ENCODE measurements at places on chromosomes 13 and 19.

DNA sequence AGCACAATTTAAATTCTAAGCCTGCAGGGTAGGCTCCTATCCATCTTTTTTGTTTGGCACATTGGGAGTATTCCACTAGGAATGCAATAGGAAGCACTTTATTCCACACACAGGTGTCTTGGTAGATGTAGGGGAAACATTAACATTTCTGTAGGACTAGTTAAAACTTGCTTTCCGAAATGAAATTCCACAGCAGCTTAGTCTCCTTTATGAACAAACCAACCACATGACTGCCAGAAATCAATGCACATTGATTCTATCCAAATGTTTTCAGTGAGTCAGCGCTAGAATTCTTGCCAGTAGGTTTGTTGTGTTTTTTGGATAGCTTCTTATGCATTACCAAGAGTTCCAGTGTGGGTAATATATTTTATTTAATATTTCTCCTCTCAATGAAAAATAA is 207.9 kb upstream of the CSNK1A1L start:
- DNase-seq = no peak

DNA sequence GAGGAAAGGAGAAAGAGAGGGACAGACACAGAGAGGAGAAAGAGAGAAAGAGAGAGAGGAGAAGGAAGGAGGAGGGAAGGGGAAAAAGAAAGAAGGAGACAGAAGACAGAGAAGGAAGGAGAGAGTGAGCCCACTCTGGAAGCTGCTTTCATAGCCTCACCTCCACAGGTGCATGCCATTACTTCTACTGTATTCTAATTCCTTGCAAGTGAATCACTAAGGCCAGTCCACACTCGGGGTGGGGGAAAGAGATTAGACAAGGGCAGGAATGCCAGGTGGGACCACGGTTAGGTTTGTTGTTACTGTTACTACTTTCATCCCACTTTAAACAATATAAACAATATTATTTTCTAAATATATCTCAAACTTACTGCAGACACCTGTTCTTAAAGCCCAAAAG is 684.5 kb upstream of the ARGLU1 start:
- no peak for DNase-seq

DNA sequence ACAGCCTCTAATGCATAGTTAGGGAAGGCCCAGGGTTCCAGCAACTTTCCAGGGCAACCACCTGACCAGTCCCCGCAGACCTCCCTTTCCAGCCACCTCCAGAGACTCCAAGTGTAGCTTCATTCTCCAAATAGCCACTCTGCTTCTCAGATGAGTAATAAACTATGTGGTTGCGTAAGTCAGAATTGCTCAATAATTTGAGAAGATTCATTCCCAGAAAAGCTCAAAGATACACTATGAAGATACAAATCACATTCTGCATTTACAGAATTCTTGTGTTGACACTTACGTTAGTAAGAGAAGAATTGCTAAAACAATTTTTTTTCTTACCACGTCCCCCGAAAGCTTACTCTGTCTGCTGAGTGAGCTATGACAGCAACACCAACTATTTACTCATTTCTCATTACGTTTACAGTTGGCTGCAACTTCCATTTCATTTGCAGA is 8.2 kb upstream of the LATS2 start:
- DNase-seq = no peak

GRCh38 chr19:46639358-46640182 is 3.6 kb upstream of the GNG8 start:
- DNase-seq = no peak

- DNase-seq = peak; percentile 52
Measured at GRCh38 chr13:97434397-97435201, 630 bp downstream of the RAP2A start.

GRCh38 chr13:90846936-90847335 is 500.6 kb upstream of the MIR17HG start:
- DNase-seq = no peak

- DNase-seq = no peak
Measured at GRCh38 chr13:109761695-109762094, 24.7 kb downstream of the IRS2 start.

GRCh38 chr13:41282129-41282571 is 18.8 kb upstream of the MTRF1 start:
- no peak for DNase-seq

GRCh38 chr13:44365899-44366298 is 7.7 kb upstream of the SERP2 start:
- no peak for DNase-seq

GRCh38 chr19:4301590-4302242 is 473 bp downstream of the TMIGD2 start:
- no peak for DNase-seq

DNA sequence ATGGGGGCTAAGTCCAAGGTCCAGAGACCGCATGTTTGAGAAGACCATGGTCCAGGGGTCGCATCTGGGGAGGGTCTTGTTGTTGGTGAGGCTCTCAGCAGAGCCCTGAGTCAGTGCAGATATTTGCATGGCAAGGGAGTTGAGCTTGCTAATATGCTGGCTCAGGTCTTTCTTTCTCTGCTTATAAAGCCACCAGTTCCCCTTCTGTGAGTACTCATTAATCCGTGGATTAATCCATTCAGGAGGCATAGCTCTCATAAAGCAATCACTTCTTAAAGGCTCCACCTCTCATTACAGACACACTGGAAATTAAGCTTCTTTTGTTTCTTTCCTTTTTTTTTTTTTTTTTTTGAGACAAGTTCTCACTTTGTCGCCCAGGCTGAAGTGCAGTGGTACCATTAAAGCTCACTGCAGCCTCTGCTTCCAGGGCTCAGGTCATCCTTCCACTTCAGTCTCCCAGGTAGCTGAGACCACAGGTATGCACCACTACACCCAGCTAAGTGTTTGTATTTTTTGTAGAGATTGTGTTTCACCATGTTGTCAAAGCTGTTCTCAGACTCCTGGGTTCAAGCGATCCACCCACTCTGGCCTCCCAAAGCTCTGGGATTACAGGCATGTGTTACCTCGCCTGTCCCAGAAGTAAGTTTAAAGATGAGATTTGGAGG is 216.4 kb downstream of the SLITRK5 start:
- no peak for DNase-seq

- DNase-seq = no peak
Measured at GRCh38 chr19:51365965-51366388, at the start of gene ETFB. TSS of gene ETFB (minus strand) at chr19:51366388. CDS start at chr19:51366326, 62 bp downstream.

- DNase-seq = no peak
Measured at GRCh38 chr13:84263354-84264069, 381.2 kb upstream of the SLITRK1 start.

DNA sequence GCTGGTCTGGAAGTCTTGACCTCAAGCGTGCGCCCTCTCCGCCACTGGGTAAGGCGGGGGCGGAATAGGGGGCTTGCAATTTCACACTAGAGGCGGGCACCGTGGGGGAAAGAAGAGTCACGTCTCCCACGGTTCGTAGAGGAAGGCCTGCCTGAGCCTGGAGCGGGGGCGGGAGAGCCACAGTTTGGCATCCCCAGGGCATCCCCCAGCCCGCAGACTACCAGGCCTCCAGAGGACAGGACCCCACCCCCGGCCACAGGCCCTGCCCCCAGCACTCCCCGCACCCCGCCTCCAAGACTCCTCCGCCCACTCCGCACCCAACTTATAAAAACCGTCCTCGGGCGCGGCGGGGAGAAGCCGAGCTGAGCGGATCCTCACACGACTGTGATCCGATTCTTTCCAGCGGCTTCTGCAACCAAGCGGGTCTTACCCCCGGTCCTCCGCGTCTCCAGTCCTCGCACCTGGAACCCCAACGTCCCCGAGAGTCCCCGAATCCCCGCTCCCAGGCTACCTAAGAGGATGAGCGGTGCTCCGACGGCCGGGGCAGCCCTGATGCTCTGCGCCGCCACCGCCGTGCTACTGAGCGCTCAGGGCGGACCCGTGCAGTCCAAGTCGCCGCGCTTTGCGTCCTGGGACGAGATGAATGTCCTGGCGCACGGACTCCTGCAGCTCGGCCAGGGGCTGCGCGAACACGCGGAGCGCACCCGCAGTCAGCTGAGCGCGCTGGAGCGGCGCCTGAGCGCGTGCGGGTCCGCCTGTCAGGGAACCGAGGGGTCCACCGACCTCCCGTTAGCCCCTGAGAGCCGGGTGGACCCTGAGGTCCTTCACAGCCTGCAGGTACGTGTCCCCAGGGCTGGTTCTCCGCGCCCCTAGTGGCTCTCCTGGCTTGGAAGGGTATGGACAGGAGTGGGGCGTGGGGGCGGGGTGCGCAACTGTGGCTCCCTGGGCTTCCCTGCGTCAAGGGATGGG is at the start of gene ANGPTL4:
Gene ANGPTL4 (plus strand): TSS at position 353 of the 969 bp plus-strand sequence. CDS start 167 bp downstream, at position 520.
- DNase-seq = peak; percentile 87

GRCh38 chr13:66794340-66795031 is 435.6 kb downstream of the PCDH9 start:
- no peak for DNase-seq

GRCh38 chr13:27918041-27918917 is 1.5 kb upstream of the PDX1 start:
- DNase-seq = no peak

DNA sequence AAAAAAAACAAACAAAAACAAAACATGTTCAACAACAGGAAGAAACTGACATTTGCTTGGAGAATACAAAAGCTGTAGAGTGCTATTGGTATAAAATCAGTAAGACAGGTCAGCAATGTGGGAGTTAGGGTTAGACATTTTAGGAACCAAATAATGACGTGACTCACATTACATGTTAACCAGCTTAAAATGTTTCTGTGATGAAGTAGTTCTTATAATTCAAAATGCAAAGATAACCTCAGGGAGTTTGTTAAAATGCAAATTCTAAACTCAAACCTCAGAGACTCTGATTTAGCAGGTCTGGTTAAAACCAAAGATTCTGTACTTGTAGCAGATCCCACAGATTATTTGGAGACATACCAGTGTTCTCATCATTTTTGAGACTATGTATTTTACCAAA is 549.4 kb upstream of the SLITRK1 start:
- DNase-seq = no peak
